ENCODE measurements at places on chromosomes 3 and 15.

GRCh38 chr3:123021996-123022510 lies 5.5 kb downstream of the SEMA5B start:
- DNase-seq, result no peak

- peak; percentile 59 for DNase-seq
Measured at GRCh38 chr15:74955796-74956647, 550 bp downstream of the RPP25 start.

DNA sequence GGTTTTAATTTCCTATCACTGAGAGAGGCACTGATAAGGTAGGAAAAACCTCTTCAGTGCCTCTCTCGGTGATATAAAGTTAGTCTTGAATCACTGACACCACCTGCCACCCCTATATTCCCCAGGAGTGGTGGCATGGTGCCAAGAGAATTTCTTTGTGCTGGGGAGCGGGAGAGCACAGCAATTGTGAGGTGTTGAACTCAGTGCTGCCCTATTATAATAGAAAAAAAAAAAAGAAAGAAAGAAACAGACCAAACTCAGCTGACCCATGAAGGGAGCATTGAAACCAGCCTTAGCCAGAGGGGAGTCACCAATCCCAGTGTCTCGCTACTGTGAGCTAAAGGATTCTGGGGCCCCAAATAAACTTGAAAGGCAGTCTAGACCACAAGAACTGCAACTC lies 201.4 kb upstream of the STT3B start:
- DNase-seq, result no peak

GRCh38 chr3:67713764-67714469 lies 59.5 kb upstream of the SUCLG2 start:
- DNase-seq, result no peak

DNA sequence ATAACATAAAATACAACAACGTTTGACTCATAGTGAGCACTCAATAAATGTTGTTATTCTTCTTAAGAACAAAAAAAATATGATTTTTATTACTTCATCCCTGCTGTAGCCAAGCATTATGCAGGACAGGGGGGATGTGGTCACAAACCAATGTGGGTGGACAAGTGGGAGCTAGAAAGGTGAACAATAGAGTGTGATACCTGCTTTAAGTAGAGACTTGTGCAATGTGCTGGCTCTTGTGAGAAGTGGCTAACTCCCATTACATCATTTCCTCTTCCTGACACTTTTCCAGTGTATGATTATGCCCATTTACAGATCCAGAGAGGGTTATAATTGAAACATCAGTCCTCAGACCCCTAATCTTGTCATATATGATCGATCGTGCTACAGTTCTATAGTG lies 193.6 kb downstream of the UBE2E2 start:
- DNase-seq, result no peak

DNA sequence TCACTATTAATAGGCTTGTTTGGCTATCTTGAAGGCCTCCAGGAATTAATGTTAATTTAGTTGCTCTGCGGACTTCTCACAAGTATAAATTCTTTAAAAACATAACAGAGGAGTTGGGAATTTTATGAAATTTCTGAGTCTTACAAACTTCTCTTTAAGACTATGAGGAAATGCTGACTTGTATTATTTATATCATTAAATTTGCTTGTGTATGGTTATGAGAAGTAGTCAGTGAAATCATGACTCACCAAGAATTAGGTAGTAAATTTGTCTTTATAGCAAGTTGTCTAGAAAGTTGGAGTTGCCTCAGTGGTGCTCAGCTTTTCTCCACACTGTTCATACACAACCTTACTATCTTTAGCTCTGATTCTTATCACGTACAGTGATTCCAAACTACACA lies 26.5 kb downstream of the PHLDB2 start:
- DNase-seq, result no peak

GRCh38 chr15:65091946-65092770 lies 15.6 kb downstream of the KBTBD13 start:
- DNase-seq, result no peak

DNA sequence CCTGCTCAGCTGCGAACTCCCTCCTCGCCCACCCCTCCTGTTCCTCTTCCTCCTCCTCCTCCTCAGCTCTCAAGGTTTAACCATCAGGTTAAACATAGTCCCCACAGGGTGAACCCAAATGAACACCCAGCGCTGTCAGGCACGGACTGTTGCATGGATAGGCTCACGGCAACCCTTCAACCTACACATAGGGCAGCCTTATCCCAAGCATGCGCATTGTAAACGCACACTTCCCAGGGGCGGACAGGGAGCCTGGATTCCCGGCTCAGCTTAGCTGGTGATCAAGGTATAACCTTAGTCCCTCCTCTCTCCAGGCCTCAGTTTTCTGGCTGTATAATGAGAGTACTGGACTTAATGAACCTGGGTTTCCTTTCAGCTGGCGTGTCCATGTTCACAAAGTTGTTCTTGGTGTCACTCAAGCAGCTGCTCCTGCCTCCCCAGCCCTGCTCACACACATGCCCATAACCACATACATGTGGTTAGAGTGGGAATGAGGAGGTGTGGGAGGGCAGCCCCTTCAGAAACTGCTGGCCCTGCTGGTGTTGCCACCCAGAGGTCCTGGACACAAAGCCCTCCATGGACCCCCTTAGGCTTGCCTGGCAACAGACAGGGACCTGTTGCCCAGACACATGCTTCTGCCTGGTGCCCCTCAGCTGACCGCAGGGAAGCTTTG lies 20.9 kb upstream of the VPS33B start:
- no peak for DNase-seq

DNA sequence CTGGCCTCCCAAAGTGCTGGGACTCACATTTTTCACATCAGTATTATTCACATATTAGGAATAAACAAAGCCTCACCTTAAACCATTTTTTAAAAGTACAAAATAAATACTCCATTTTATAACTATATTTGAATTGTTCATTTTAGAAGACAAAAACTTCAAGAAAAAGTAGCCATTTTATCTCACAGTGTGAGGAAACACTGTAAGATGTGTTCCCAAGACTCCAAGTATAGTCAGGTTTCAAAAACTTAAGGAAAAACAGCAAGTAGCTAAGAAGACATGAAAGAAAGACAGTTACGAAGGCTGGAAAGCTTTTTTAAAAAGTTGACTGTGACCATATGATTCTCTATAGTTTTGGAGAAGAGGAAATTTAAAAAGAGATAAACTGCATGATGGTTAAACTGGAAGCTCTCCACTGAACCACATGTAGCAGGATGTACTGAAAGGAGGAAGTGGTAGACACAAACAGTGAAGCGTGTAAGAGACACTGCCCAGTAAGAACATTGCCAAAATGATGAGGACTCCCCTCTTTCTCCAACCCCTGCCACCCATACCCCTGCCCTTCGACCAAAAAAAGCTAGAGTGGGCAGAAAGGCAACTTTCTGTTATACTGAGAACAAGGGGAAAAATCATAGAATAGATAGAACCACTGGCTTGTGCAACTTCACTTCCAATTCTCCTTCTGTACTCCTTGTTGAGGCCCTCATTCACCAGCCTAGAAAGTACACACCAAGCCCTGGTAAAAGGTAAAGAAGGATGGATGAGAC lies 6.2 kb upstream of the TMF1 start:
- no peak for DNase-seq

GRCh38 chr3:79983118-79983517 lies 215.3 kb upstream of the ROBO1 start:
- DNase-seq, result no peak

DNA sequence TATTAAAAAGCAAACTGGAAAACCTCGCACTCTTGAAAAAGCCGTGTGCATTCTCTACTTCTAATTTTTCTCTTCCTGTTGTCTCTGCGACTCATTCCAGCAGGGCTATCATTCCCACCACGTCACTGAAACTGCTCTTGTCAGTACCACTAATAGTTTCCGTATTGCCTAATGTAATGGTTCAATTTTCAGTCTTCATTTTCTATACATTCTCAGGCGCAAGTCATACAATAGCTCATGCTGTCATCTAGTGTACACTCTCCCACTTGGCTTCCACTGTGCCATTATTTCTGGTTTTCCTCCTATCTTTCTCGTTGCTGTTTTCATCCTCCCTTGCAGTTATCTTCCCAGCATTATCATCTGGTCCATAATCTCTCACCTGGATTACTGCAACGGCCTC lies 160.2 kb downstream of the SPATA16 start:
- no peak for DNase-seq

- DNase-seq, result no peak
Measured at GRCh38 chr3:169137076-169137475, 526.4 kb downstream of the MECOM start.

GRCh38 chr3:50203113-50203808 lies 1.8 kb upstream of the SLC38A3 start:
- no peak for DNase-seq

- DNase-seq, result no peak
Measured at GRCh38 chr3:148075771-148076716, 621.7 kb upstream of the AGTR1 start.

DNA sequence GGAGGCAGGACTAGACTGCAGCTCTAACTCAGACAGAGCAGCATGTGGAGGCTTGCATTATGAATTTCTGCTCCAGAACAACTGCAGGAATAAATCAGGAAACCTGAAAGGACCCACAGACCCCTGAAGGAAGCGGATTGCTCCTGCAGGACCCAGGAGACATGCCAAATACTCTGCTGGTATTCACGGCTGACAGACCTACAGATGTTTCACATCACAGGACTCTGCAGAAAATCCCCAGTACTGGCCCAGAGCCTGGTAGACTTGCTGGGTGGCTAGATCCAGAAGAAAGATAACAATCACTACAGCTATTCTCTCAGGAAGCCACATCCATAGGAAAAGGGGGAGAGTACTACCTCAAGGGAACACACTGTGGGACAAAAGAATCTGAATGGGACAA lies 942.1 kb downstream of the AGBL1 start:
- no peak for DNase-seq

DNA sequence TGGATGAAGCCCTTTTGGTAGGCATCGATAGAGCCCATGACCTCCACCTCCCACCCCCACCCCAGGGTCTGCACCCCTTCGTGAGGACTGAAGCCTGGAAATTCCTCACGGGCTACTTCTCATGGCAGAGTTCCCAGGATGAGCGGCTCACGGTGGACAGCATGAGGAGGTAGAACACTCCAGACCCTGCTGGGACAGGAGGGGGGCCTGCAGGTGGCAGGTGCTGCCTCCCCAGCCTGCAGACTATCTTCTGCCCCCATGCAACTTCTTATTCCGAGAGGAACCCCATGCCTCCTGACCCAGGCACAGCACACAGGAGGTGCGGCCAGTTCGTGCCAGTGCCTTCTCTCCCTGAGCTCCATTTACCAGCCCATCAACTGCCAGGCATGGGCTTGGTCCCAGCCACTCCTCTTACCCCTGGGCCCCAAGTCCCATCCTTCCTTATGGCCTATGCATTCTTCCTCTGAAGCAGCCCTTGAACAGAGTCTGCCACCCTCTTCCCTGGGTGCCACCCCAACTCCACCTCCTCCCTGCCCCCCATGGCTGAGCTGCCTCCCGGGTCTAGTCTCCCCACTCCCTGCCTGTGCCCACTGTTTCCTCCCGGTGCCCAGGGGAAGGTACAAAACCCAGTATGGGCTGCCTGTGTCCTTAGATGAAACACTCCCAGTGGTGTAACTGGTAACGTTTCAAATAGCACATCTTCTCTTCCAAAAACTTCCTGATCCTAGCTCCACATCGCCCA lies 8.4 kb downstream of the TBC1D21 start:
- DNase-seq, result no peak

- DNase-seq, result no peak
Measured at GRCh38 chr3:129308636-129309035, 30.0 kb downstream of the HMCES start.

DNA sequence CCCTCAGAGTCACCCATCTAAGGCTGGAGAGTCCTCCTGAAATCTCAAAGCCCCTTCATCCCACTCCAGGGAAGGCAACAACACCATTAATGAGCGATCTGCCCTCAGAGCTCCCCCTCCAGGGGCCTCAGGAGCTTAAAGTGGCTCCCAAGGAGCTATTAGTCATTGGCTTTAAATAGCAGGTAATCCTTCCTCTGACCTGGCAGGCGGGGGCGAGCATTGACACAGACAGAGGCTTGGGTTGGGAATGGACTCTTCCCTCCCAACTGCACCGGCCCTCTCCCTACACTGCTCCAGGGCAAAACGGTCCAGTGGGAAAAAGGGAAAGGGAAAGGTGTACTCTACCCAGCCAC lies 1.4 kb downstream of the MFGE8 start:
- no peak for DNase-seq

DNA sequence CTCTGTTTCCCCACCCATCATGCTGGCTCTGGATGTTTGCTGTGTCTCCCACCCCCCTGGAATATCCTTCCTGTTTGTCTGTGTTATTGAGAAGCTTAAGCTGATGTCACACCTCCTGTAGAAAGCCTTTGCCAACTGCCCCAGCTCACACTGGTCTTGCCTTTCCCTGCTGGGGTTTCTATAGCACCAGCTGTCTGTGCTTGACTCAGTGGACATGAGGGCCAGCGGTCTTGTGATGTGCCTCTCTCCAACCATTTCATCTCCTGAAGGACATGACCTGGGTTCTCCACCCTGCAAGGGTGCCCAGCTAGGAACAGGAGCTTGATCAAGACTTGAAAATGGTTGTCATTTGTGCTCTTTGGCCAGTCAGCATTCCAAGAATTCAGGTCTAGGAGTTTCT lies 14.7 kb downstream of the TMEM40 start:
- DNase-seq, result no peak

- DNase-seq, result no peak
Measured at GRCh38 chr3:8524249-8524648, 22.6 kb downstream of the LMCD1 start.

Data from activated T-cell treated with anti-CD3 and anti-CD28 coated beads for 24 hours (primary cell).